ENCODE measurements at places on chromosomes 2 and 18.

- DNase-seq: no peak
Observed at GRCh38 chr2:226583715-226584114, 215.9 kb downstream of the IRS1 start.

DNA sequence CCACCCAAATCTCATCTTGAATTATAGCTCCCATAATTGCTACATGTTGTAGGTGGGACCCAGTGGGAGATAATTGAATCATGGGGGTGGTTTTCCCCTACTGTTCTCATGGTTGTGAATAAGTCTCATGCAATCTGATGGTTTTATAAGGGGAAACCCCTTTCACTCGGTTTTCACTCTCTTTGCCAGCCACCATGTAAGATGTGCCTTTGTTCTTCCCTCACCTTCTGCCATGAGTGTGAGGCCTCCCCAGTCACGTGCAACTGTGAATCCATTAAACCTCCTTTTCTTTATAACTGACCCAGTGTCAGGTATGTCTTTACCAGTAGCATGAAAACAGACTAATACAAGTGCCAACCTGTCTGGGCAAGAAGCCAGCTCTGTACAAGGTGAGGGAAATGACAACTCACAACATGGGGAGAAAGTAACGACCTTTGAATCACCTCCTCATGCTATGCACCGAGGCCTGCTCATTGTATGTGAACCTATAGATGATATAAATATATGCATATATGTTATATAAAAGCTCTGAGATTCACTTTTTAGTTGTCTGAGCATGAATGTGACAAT is 162.2 kb downstream of the ALPK2 start:
- DNase-seq: no peak

- DNase-seq: no peak
Observed at GRCh38 chr2:164910101-164910899, 45.0 kb downstream of the SLC38A11 start.

GRCh38 chr2:156456616-156457015 is 20.4 kb downstream of the GPD2 start:
- no peak for DNase-seq

DNA sequence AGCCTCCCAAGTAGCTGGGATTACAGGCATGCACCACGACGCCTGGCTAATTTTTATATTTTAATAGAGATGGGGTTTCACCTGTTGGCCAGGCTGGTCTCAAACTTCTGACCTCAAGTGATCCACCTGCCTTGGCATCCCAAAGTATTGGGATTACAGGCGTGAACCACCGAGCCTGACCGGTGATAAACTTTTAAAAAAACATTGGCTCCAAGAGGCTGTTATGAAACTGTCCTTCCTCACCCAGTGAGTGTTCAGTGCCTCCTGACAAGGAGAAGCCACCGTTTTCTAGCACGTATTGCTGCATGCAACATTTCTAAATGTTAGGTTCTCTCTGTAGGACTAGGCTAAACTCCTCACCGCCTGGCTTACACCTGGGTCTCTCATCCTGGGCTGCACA is 63.3 kb downstream of the EDAR start:
- DNase-seq: no peak

DNA sequence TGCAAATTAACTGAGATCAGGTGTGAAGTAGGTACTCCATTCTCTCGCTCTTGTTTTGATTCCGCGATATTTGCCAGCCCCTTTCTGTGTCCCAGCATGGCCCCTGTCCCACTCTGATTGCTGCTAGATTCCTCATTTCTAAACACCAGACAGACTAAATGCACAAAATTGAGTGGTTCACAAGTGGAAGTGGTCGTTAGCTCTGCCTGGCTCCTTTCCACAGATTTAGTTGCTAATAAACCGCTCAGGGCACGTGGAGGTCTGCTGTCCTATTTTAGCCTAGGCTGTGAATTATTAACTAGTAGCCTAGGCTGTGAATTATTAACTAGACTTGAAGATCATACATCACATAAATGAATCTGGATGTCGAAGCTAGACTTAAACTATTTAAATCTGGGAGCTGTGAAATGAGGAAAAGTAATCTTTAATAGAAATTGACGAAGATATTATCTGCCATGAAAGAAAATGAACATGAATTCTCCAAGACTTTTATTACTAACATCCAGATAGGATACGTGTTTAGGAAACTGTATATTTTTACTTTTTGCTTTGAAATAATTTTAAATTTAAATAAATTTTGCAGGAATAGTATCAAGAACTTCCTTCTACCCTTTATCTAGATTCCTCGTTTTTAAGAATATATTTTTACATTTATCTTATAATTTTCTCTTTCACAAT is 3.7 kb downstream of the IL1RL2 start:
- no peak for DNase-seq

DNA sequence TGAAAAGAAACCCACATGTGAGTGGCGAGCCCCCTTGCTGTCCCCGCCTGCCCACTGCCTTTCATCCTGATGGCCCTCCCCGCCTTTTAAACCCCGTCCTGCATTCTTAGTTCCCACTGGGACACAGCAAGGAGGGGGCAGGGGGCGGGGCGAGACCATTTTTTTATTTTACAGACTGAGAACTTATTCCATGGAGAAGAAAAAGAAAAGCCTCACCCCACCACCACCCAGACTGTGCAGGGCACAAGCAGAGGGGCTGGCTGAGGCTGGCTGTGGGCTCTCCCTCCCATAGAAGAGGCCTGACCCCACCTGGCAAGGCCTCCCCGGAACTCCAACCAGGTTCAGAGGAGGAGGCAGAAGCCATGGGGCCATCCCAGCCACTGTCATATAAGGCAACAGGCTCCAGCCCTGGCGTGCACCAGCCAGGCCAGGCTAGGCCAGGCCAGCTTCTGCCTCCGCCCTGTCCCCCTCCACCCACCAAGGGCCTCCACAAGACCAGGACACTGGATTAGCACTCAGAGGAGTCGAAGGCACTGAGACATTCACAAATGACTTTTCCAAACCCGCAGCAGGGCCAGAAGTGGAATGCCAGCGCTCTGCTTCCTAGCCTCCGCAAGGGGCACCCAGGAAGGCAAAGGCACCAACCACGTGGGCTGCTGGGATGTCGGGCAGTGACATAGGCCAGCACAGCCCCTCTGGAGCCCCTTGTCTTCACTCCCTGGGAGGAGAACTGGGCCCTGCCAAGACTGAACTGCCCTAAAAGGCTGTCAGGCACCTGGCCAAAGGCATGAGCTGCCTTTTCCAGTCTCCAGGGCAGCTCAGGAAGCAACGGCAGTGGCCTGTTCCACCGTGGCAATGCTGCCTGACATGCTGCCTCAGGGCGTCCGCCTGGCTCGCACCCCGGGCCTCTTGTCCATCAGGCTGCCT is 37.5 kb upstream of the SEMA4C start:
- no peak for DNase-seq

DNA sequence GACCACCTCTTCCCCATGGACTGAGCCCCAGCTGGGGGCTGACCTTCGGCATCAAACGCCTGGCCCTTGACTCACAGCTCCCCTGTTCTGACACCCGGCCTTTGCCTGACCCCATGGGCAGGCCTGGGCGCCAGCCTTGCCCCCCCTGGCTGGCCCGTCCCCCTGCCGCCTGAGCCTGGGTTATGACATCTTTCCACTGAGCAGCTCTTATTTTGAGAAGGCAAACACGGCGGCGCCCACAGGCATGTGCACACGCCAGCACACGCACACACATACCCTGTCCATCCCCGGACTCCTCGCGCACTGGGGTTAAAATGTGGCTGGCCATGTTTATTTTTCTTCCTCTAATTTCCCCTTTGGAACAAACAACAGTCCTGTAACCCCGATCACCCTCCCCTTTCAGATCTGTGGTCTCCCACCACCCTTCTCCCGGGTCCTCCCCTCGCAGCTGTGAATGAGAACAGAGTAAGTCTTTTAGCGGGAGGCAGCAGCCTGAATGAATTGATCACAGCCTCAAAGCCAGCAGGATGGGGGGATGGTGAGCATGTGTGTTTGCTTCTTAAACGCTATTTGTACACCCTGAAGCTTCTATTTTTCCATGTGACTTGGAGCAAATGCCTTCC is 11.8 kb upstream of the ATOH8 start:
- peak; percentile 31 for DNase-seq

- no peak for DNase-seq
Observed at GRCh38 chr18:47996091-47996541, 65.7 kb upstream of the SMAD2 start.

DNA sequence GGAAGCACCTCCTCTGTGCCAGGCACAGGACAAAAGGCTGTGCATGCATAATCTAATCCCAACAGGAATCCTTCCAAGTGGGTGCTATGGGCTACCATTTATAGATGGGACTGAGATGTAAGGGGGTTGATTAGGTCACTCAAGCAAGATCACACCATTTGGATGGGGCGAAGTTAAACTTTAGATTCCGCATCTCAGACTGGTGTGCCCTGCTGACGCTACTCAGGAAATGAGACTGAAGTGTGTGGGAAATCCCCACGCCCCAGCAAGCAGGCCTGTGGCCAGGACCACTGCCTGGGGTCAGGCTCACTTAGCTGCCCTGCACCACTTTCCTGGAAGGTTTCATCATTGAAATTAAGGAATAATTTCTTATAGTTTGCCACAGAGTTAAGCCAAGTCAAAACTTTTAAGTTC is 70.5 kb upstream of the PPP1CB start:
- DNase-seq: no peak

DNA sequence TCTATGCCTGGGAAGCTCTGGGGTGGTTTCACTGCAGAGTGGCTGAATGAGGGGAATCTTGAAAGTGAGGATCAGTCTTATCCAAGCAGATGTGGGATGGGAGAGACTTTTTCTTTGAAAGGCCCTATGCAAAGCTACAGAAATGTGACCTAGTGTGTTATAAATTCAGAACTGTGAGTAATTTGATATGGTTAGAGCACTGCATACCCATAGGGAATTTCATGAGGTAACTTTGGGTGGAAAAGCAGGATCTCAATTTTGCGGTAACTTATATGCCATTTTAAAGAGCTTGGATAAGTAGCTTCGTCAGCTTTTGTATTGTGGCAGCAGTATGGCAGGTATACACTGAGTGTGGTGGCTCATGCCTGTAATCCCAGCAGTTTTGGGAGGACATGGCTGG is 40.9 kb downstream of the GULP1 start:
- no peak for DNase-seq

Measured in glutamatergic neuron (in vitro differentiated cells).